Articular chondrocyte of knee joint (primary cell): ENCODE measurements at places on chromosomes 3 and 15. TPM values are rescaled to one million over a fixed set of nuclear protein-coding genes. Genes with fewer than 3 reads are reported as not detected.

ADPRH gene
- total RNA-seq, result 3.5 and 6.2 TPM in 2 replicates

CFAP20DC gene
- total RNA-seq, result 4.2 and 6.2 TPM in 2 replicates

ADCY5 gene
- 1.4 and 1.6 TPM in 2 replicates for total RNA-seq

RASGRF1 gene
- not detected in 2 replicates for total RNA-seq

EDC3 gene
- total RNA-seq, result 10.4 and 12.8 TPM in 2 replicates

C3orf20 gene
- total RNA-seq, result 0.13 and 0.22 TPM in 2 replicates

TNNC1 gene
- 1.7 and 3.3 TPM in 2 replicates for total RNA-seq

TSEN2 gene
- 15.5 and 16.5 TPM in 2 replicates for total RNA-seq

EPM2AIP1 gene
- 26.5 and 37.8 TPM in 2 replicates for total RNA-seq

TEX9 gene
- 10.8 and 13.5 TPM in 2 replicates for total RNA-seq

CLDN11 gene
- total RNA-seq, result 23.4 and 39.6 TPM in 2 replicates

MME gene
- total RNA-seq, result 2.7 and 26.5 TPM in 2 replicates

CASR gene
- not detected in 2 replicates for total RNA-seq

FOXL2 gene
- total RNA-seq, result 0.11 and 0.13 TPM in 2 replicates

IQSEC1 gene
- 40.9 and 47.6 TPM in 2 replicates for total RNA-seq

ANAPC13 gene
- total RNA-seq, result 104 and 106 TPM in 2 replicates

LHFPL4 gene
- under 0.01 TPM in 1 of 2 replicates, not detected in the other for total RNA-seq

COX5A gene
- total RNA-seq, result 46.5 and 57.9 TPM in 2 replicates

GP5 gene
- under 0.01 and 0.13 TPM in 2 replicates for total RNA-seq

PLXND1 gene
- 43.0 and 46.8 TPM in 2 replicates for total RNA-seq

EFCAB12 gene
- 0.13 and 0.22 TPM in 2 replicates for total RNA-seq

BMF gene
- 3.2 and 3.5 TPM in 2 replicates for total RNA-seq

TFDP2 gene
- total RNA-seq, result 99.0 TPM in 2 replicates

ALG1L2 gene
- total RNA-seq, result 0.91 TPM in 1 of 2 replicates, not detected in the other

KLHL40 gene
- not detected in 2 replicates for total RNA-seq

SLC41A3 gene
- total RNA-seq, result 51.5 and 56.3 TPM in 2 replicates

CCR8 gene
- total RNA-seq, result not detected in 2 replicates

KNG1 gene
- not detected in 2 replicates for total RNA-seq

AADACL2 gene
- total RNA-seq, result not detected in 2 replicates

TRPM1 gene
- not detected in 2 replicates for total RNA-seq

LOXL1 gene
- 157 and 171 TPM in 2 replicates for total RNA-seq

AZI2 gene
- total RNA-seq, result 119 and 143 TPM in 2 replicates

TRH gene
- 0.11 and 0.13 TPM in 2 replicates for total RNA-seq

GALNT15 gene
- total RNA-seq, result 26.9 and 54.3 TPM in 2 replicates

TLR9 gene
- total RNA-seq, result 0.13 TPM in 1 of 2 replicates, not detected in the other

KCNAB1 gene
- total RNA-seq, result 1.0 and 1.2 TPM in 2 replicates

ST3GAL6 gene
- total RNA-seq, result 1.3 and 3.9 TPM in 2 replicates

GOLGA6D gene
- not detected in 2 replicates for total RNA-seq

UNC45A gene
- 67.1 and 67.7 TPM in 2 replicates for total RNA-seq

DUOXA1 gene
- under 0.01 TPM in 2 replicates for total RNA-seq

AMIGO3 gene
- total RNA-seq, result 0.32 TPM in 1 of 2 replicates, not detected in the other

ENTPD3 gene
- total RNA-seq, result 1.4 and 1.7 TPM in 2 replicates

CELF6 gene
- 0.39 and 0.54 TPM in 2 replicates for total RNA-seq

ITIH1 gene
- total RNA-seq, result not detected in 2 replicates

EPB42 gene
- total RNA-seq, result not detected in 2 replicates

AADAC gene
- not detected in 2 replicates for total RNA-seq

ITPKA gene
- total RNA-seq, result 0.11 and 0.26 TPM in 2 replicates

SMARCC1 gene
- 37.2 and 41.7 TPM in 2 replicates for total RNA-seq

DUOX1 gene
- total RNA-seq, result under 0.01 and 0.13 TPM in 2 replicates
